ENCODE measurements at places on chromosomes 2 and 18.

GRCh38 chr2:165471349-165471950, 2.0 kb downstream of the CSRNP3 start:
- DNase-seq: no peak

- no peak for DNase-seq
These were observed 184.8 kb upstream of the SP5 start for GRCh38 chr2:170530284-170530745.

GRCh38 chr2:3263487-3263886, 114.1 kb downstream of the EIPR1 start:
- no peak for DNase-seq

DNA sequence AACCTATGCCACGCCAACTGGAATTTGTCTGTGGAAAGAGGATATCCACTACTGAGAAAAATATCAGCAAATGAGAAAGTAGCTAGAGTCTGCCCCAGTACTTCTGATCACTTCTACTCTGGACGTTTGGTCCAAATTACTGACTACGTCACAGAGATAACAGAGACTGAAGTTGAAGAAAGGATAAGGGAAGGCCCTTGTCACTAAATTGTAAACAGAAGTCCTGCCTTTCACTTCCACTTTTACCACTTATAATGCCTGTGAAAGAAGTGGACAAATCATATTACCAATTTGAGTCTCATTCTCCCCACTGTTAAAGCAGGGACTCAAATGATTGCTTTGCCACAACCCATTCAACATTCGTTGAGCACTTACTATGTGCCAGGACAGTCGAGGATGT, 173.9 kb upstream of the ERBB4 start:
- no peak for DNase-seq
